ENCODE measurements at places on chromosomes 1 and 21.

- DNase-seq: no peak
Observed at GRCh38 chr1:11355559-11356475, 82.8 kb downstream of the UBIAD1 start.

- peak; percentile 8 for DNase-seq
Observed at GRCh38 chr1:62906428-62906886, 122.5 kb downstream of the ATG4C start.

- no peak for DNase-seq
Observed at GRCh38 chr1:183051546-183051945, 28.3 kb downstream of the LAMC1 start.

GRCh38 chr1:66729119-66729518 is 23.1 kb upstream of the DYNLT5 start:
- DNase-seq: no peak

GRCh38 chr1:111378791-111379190 is 48.7 kb downstream of the OVGP1 start:
- DNase-seq: no peak

DNA sequence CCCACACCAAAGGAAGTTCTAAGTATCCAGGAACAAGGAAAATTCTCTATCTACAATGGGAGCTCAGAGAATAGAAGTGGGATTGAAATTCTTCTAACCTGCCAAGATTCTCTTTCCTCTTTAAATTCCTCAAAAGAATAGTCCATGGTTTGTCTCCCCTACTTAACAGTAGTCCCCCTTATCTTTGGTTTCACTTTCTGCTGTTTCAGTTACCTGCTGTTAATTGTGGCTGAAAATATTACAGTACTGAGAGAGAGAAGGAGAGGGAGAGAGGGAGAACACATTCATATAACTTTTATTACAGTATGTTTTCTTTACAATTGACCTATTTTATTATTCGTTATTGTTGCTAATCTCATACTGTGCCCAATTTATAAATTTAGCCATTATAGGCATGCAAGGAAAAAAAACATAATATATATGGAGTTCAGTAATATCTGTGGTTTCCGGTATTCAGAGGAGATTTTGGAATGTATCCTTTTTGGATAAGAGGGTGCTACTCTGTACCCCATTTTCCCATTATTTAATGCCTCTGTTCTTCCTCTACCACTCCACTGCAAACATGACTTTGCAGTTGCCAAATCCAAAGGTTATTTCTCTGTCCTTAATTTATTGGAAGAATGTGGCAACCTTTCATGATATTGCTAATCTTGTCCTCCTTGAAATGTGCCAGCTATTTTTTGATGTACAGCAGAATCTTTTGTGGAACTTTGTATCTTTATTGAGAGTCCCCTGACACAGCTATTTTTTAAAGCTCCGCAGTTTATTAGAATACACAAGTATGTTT is 68.0 kb downstream of the USP25 start:
- DNase-seq: no peak

- DNase-seq: peak; percentile 46
Observed at GRCh38 chr1:89844241-89844807, 23.5 kb downstream of the LRRC8D start.

GRCh38 chr1:156445789-156446263 is 54.7 kb downstream of the MEF2D start:
- peak; percentile 71 for DNase-seq

DNA sequence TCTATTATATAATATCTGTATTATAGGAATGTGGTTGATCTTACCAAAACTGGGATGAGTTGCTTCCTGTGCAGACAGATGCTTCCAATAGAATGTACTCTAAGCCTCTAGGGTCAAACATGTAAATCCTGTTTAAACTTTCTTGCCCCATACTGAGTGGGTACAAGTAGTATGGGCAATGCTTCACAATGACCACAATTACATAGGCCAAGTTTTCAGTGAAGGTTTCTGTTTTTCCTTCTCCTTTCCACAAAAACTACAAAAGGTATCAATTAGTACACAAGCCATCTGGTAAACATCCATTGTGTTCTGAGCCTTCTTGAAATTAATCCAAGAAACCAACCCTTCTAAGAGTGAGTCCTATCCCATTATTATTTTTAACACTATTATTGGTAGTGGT is 16.8 kb downstream of the OTUD7B start:
- DNase-seq: no peak

DNA sequence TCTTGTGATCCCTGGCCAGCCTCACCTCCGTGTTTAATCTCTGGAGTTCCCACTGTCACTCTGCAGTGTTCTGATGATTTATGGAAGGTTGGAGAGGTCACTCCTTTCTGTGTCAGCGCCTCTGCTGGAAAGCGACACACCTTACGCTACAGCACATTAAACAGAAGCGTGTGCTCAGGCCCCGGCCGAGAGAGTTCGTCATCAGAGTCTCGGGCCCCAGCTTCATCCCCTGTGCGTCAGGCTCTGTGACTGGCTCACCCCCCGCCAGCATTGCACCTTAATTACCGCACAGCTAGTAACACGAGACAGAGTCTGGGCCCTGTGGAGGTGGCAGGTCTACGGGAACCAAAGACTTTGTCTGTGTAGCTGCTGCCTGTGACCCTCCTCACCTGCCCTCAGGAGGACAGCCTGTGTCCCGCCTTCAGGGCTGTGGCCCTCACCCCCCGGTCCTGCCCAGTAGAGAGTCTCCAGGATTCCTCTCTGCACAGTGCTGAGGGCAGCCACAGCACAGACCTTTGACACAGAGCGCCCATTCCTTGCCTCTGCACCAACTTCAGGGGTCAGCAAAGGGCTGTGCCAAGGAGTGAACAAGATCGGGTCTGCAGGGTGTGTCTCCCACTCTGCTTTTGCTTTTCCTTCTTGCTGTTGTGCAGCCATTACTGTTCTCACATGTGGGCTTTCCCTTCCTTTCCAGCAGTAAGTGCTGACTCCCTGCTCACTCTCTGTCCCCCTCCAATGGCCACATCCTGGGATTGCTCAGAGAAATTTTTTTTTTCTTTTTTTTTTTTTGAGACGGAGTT is 157.6 kb downstream of the PGBD5 start:
- DNase-seq: peak; percentile 59

DNA sequence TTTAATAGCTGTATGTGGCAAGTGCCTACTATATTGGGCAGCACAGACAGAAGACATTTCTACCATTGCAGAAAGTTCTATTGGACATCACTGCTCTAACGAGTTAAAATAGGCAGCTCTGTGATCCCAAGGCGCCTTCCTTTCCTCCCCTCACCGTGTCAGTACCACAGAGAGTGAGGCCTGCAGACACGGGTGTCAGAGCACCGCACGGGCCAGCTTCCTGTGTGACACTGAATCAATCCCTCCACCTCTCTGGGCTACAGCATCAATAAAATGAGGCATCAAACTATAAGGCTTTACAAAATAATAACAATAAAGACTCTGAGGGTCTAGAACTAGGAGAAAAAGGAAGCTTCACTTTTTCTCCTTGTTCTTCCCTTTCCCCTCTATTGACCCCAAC is 246.7 kb downstream of the FOXD2 start:
- no peak for DNase-seq

GRCh38 chr1:185017338-185017737 is 28.0 kb upstream of the RNF2 start:
- no peak for DNase-seq

DNA sequence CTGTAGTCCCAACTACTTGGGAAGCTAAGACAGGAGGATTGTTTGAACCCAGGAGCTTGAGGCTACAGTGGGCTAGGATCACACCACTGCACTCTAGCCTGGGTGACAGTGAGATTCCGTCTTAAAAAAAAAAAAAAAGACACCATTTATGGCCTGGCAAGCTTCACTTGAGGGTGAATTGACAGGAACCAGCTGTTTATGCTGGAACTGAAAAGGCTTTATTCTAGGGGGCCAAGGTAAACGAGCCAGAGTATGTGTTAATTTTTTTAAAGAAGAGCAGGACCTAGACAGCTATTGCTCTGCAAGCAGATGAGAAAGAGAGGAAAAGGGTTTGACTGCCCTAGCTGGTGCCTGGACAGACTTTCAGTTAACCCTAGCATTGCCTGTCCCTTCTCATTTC is 37.0 kb downstream of the S100A6 start:
- DNase-seq: no peak

DNA sequence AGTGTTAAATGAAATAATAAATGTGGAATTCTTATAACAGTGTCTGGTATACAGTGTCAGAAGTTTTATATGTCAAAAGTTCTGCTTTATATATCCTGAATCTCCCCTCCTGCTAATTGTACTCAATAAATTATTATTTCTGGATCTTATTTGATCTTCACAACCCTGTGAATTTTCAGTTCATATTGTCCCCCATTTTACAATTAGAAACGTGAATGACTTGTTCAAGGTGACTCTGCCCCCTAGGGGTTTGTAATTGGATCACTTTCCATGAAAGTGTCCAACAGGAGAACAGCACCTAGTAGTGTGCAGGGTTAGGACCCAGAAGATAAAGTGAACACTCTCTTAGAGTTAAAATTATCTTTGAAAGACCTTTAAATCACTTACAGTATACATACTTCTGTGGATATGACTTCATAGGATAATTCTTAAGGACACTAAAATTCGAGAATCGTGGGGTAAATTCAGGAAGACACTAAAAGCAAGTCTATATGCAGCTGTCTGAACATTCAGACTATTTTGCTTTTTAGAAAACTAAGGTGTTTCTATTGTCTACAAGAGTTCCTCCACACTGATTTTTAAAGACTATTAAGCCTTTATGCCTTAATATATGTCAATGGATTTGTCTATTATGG is 4.5 kb upstream of the DDR2 start:
- no peak for DNase-seq

DNA sequence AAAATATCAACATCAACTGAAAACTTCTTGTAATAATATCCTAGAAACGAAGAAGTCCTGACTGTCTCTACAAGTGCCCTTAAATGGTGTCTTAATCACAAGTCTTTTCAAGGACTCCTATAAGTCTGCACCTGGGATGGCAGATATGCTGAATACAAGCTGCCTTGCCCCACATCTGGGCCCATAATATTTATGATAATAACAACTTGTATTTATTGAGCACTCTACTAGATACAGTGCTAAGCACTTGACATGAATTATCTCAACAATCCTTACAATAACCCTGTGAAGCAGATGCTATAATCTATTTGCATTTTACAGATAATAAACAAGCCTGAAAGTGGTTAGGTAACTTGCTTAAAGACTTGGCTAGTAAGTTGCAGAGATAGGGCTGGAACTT is 78.0 kb upstream of the ZNF648 start:
- DNase-seq: no peak

DNA sequence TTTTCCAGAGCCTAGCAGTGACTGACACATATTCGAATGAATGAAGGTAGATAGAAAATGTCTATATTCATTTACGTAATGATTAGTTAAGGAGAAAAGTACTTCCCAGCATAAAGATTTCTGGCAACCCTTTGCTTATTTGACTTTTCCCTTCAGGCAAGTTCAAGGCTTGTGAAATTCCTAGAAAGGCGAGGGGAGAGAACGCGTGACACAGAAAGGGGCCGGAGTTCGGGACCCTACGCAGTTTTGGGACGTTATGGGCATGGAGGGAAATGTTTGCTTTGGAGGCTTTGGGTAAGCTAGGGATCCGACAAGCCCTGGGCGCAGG is 472 bp upstream of the USP25 start:
- peak; percentile 12 for DNase-seq

GRCh38 chr1:63486629-63487028 is 36.4 kb downstream of the ITGB3BP start:
- no peak for DNase-seq

- DNase-seq: no peak
Observed at GRCh38 chr1:67169496-67169895, 3.2 kb downstream of the IL23R start.

- no peak for DNase-seq
Observed at GRCh38 chr1:188888386-188888785, 1589.3 kb downstream of the BRINP3 start.

DNA sequence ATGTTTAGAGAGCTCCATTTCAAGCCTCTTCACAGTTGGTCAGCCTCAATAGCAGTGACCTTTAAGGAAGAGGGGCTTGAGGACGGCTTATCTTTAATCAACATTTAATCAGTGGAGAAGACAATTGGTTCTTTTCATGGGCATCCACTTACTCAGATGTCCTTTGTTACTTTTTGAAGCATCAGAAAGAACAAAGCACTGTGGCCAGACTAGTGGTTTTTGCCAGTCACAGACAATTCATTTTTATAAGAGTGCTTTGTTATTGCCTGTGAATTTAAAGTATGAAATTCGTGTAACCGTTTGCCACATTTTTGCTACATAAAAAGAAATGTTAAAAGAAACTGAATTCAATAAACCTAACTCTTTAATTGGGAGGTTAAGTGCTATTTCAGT is 222.8 kb downstream of the TPR start:
- no peak for DNase-seq

DNA sequence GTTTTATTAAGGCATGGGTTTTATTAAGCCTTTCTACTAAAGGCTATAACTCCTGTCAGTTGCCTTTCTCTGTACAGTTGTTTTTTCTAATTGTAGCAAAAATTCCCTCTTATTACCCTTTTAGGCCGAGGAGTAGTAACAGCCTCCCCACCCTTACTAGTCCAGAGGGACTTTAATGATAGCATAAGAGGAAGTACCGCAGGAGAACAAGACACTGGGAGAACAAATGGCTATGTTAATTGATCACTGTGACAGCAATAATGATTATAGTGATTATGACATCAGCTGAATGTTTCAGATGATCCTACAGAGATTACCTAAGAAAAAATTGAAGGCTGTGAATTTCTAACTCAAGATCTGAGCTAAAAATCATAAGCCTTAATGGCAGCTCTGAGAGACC is 383.0 kb upstream of the PTBP2 start:
- no peak for DNase-seq

- DNase-seq: no peak
Observed at GRCh38 chr1:66012106-66012784, 219.6 kb downstream of the PDE4B start.

DNA sequence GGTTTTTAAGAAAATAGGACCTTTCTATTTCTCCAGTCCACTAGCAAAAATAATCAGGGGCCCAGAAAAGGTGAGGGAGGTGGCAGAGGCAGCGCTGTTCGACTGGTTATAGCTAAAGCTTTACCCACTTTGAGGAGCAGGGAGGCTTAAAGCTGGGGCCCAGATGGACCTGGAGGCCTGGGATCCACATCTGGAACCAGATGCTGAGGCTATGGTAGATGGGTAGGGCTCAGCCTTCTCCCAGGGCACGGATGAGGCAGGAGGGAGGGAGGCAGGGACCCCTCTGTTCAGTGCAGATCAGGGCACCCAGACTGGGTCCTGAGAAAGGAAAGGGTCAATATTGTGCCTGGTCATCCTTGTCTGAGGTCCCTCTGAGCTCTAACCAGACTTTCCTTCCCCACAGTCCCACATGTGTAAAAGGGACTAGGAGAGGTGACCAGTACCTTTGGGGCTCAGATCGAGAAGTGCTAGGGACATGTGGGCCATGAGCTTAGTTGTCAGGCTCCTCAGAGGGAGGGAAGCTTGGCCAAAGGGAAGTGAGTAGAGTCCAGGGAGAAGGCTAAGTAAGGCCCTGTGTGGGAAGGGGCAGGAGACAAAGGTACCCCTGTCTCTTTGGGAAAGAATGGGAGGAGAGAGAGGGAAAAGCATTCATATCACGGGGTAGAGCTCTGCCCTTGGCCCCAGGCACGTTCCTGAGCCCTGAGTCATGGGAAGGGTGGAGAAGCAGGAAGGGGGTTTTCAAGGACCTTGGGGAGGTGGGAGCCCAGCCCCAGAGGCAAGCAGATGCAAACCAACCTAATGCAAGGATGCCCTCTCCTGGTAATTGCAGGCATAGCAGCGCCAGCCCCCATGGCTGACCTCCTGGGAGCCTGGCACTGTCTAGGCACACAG is 15.4 kb downstream of the LMNA start:
- DNase-seq: peak; percentile 74

- DNase-seq: no peak
Observed at GRCh38 chr1:24551960-24552571, 3.8 kb upstream of the NCMAP start.

GRCh38 chr21:18298228-18298627 is 53.6 kb downstream of the CHODL start:
- DNase-seq: no peak

Data from GM20000 (cell line).